Central memory CD8-positive, alpha-beta T cell (primary cell): ENCODE measurements at places on chromosomes 3 and 15.
A peak's percentile ranks its signal among the peaks of the same experiment; 100 is the strongest.

DNA sequence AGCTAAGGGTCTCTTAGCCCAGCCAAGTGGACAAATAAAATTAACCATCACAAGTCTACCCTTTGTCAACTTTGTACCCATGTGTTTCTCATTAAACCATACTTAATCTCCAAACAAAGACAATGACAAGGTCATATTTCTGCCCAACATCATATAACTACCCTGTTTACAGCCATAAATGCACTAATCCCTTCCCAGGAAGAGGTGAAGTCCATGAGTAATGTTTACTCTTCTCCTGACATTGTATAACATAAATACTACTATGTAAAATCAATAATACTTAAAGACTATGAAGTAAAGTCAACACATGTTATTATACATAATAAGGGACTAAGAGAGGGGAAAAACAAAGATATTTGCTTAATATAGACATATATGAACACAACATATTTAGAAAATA, 38.5 kb upstream of the FAN1 start:
- DNase-seq = no peak
- H3K4me1 ChIP-seq = no peaks in the 10 kb centered on the region
- H3K36me3 ChIP-seq = no peaks in the 10 kb centered on the region
- H3K27me3 ChIP-seq = no peaks in the 10 kb centered on the region
- H3K4me3 ChIP-seq = no peak overlapping the region
- H3K27ac ChIP-seq = no peak overlapping the region

DNA sequence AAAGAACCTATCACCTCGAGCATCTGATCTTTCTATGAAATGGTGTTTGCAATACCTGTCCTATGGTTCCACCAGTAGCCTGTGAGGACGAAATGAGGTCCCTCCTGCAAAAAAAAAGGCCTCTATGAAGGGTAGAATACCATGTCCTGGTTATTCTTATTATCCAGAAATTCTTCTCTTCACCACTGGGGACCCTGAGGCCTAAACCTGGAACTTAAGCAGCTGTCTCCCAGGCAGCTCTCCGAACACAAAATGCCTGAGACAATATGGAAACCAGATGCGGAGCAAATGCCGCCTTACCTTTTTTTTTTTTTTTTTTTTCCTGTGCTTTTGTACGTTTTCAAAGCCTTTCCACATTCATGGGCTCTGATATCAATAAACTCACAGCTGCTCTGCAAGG, 62.1 kb upstream of the WNT5A start:
- no peak for DNase-seq
- H3K4me1 ChIP-seq = no peaks in the 10 kb centered on the region
- no peak overlapping the region for H3K27ac ChIP-seq
- H3K36me3 ChIP-seq = no peaks in the 10 kb centered on the region
- H3K4me3 ChIP-seq = no peak overlapping the region

DNA sequence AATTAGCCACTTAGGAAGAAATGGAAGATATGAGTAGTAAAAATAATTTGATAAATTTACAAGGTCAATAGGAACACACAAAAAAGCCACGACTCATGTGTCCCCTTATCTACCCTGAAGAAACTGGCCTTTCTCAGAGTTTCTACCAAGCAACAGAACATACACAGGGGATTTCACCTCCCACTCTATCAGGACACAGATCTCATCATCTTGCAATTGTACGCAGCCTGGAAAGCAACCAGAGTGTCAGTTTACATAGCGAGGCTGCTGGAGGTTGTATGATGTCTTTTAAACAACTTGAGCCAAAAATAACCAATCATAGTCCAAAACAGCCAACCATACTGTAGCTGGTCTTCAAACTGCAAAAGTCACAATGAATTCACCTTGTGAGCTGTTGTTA, 19.7 kb upstream of the LMOD3 start:
- no peaks in the 10 kb centered on the region for H3K4me1 ChIP-seq
- H3K4me3 ChIP-seq = no peak overlapping the region
- H3K27me3 ChIP-seq = peaks cover 9% of the 10 kb centered on the region
- no peak for DNase-seq
- no peak overlapping the region for H3K27ac ChIP-seq

DNA sequence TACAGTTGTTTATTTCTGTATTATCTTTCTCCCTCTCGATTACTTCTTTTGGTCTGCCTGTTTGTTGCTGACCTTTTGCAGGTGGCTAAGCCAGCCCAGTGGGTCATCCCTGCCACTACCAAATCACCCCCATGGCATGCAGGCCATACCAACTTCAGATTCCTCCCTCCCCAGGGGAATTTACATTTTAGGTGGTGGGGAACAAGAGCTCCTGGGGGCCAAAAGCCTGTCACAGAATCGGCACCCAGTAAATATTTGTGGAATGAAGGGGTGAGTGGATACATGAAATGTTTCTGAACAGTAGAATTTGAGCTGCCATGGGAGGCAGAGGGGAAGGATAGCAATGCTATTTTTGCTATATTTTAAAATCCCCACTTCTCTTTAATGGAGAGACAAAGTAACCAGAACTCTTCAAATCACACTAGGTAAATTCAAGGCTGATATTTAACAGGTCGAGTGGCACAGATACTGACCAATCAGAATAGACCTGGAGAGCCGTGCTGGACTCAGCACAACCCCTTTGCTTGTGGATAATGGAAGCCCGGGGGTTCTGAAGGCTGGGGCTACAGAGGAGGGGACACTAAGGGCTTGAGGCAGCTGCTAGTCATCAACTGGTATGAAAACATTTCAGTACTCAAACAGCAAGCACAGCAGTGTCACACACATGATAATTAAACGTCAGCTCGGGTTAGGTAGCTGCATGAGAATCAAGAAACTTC, 54.3 kb upstream of the SMAD3 start:
- H3K4me1 ChIP-seq = no peaks in the 10 kb centered on the region
- H3K27ac ChIP-seq = no peak overlapping the region
- H3K4me3 ChIP-seq = no peak overlapping the region
- H3K27me3 ChIP-seq = no peaks in the 10 kb centered on the region

- no peaks in the 10 kb centered on the region for H3K27me3 ChIP-seq
- H3K4me1 ChIP-seq = no peaks in the 10 kb centered on the region
- DNase-seq = no peak
- no peak overlapping the region for H3K27ac ChIP-seq
These were observed 118.5 kb upstream of the EPHA3 start for GRCh38 chr3:88988906-88989305.

DNA sequence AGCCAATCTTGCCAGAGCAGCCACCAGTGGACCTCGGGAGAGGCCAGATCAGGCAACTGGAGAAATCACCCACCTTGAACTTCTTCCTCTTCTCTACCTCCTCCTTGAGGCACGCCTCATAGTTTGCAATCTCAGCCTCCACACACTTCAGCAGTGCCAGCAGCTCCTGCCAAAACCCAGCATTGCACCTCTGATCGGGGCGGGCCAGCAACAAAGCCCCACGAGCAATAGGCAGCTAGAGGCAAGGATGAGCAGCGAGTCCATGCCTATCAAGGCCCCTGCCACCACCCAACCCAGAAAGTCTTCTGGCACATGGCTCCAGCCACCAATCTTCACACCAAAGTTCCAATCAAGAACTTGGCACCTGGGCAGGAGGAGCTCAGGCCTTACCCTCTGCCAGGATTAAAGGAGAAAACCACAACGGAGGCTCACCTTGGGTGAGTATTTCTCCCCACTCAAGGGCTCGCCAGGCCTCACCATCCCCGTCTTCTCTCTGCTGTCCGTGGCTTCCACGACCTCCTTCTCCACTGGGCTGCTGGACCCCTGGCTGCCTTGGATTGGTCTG, 42.1 kb downstream of the SEMA3G start:
- H3K4me3 ChIP-seq = no peak overlapping the region
- no peak for DNase-seq
- no peak overlapping the region for H3K27ac ChIP-seq
- peaks cover 62% of the 10 kb centered on the region for H3K36me3 ChIP-seq

- DNase-seq = no peak
- H3K36me3 ChIP-seq = no peaks in the 10 kb centered on the region
- no peak overlapping the region for H3K4me3 ChIP-seq
- H3K4me1 ChIP-seq = no peaks in the 10 kb centered on the region
- H3K27me3 ChIP-seq = peaks cover 21% of the 10 kb centered on the region
These were observed 3.2 kb downstream of the HTR3E start for GRCh38 chr3:184099806-184100686.

- peak overlapping the region; percentile 25 for H3K27ac ChIP-seq
- no peak for DNase-seq
- no peaks in the 10 kb centered on the region for H3K27me3 ChIP-seq
- peak overlapping the region; percentile 93 for H3K4me3 ChIP-seq
These were observed 5.2 kb downstream of the TLE3 start for GRCh38 chr15:70092464-70093027.

GRCh38 chr3:112685420-112685819, 44.5 kb upstream of the CCDC80 start:
- no peaks in the 10 kb centered on the region for H3K36me3 ChIP-seq
- DNase-seq = no peak
- H3K27me3 ChIP-seq = no peaks in the 10 kb centered on the region
- H3K27ac ChIP-seq = no peak overlapping the region
- no peak overlapping the region for H3K4me3 ChIP-seq

DNA sequence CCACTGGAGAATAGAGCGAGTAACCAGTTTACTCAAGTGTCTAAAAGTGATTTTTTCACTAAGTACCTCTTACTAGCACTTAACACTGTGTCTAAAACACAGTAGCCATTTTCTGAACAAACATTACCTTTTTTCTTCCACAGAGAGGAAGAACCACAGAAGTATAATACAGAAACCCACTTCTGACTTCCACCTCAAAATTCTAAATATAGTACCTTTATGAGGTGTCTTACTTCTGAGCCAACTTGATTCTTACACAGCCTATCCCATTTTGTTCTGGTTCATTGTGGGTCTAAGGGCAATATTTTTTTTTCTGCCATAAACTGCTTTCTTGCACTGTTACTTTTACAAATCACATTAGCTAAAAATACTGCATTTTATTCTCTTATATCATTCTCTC, 821.0 kb downstream of the FHIT start:
- DNase-seq = no peak
- no peaks in the 10 kb centered on the region for H3K4me1 ChIP-seq
- no peak overlapping the region for H3K4me3 ChIP-seq
- no peaks in the 10 kb centered on the region for H3K36me3 ChIP-seq
- H3K27ac ChIP-seq = no peak overlapping the region
- H3K27me3 ChIP-seq = no peaks in the 10 kb centered on the region

- H3K4me1 ChIP-seq = peaks cover 66% of the 10 kb centered on the region
- no peak for DNase-seq
- H3K36me3 ChIP-seq = peaks cover 2% of the 10 kb centered on the region
- no peak overlapping the region for H3K27ac ChIP-seq
- H3K4me3 ChIP-seq = no peak overlapping the region
These were observed 146.5 kb downstream of the TNIK start for GRCh38 chr3:171313702-171314101.

DNA sequence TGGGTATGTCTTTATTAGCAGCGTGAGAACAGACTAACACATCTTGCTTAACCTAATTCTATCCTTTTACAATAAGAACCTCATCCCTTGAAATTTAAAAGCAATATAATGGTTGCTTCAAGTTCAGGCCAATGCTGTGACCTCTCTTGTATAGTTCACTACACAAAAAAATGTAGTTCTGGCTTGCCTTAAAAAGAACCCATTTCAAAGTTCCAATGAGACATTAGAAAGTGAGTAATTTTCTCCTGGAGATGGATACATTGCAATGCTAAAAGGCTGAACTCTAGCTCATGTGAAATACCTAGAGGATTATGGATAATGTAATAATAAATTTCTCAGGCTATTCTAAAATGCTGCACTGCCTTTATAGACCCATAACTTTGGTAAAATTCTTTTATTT, 47.8 kb downstream of the ATP13A4 start:
- H3K4me1 ChIP-seq = no peaks in the 10 kb centered on the region
- no peak overlapping the region for H3K4me3 ChIP-seq
- H3K36me3 ChIP-seq = no peaks in the 10 kb centered on the region
- no peaks in the 10 kb centered on the region for H3K27me3 ChIP-seq
- no peak for DNase-seq
- no peak overlapping the region for H3K27ac ChIP-seq

- H3K4me3 ChIP-seq = no peak overlapping the region
- peak overlapping the region; percentile 25 for H3K27ac ChIP-seq
- peaks cover 7% of the 10 kb centered on the region for H3K36me3 ChIP-seq
- DNase-seq = no peak
- no peaks in the 10 kb centered on the region for H3K27me3 ChIP-seq
These were observed 178.8 kb downstream of the KLHL25 start for GRCh38 chr15:85615930-85616329.

- no peak for DNase-seq
- H3K4me3 ChIP-seq = no peak overlapping the region
- peaks cover 63% of the 10 kb centered on the region for H3K4me1 ChIP-seq
- H3K27ac ChIP-seq = peak overlapping the region; percentile 7
These were observed 23.3 kb downstream of the AKAP13 start for GRCh38 chr15:85403745-85404144.

DNA sequence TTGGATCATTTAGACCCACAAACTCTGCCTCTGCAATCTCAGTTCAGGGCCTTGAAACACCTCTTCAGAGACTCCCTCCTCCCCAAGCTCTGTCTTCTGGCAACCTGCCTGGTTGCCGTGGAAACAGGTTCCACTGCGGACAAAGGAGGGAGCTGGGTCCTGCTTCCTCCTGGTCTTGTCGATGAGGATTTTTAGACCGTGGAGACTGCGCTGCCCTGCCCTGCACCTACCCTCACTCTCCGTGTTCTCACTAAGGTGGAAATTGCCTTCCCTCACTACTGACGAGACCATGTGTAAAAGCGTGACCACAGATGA, at the start of gene RTP1:
Gene RTP1 (plus strand): TSS at position 152 of the 315 bp plus-strand sequence. CDS start 30 bp downstream, at position 182.
- peaks cover 47% of the 10 kb centered on the region for H3K27me3 ChIP-seq
- H3K4me1 ChIP-seq = no peaks in the 10 kb centered on the region
- H3K36me3 ChIP-seq = no peaks in the 10 kb centered on the region
- no peak within 1 kb of the TSS for H3K4me3 ChIP-seq

GRCh38 chr15:81858586-81858985, 187.2 kb downstream of the MEX3B start:
- no peaks in the 10 kb centered on the region for H3K27me3 ChIP-seq
- no peaks in the 10 kb centered on the region for H3K4me1 ChIP-seq
- no peaks in the 10 kb centered on the region for H3K36me3 ChIP-seq
- no peak overlapping the region for H3K27ac ChIP-seq
- H3K4me3 ChIP-seq = no peak overlapping the region

GRCh38 chr15:70494852-70495571, 268.3 kb downstream of the UACA start:
- H3K27ac ChIP-seq = no peak overlapping the region
- peaks cover 70% of the 10 kb centered on the region for H3K4me1 ChIP-seq
- no peaks in the 10 kb centered on the region for H3K27me3 ChIP-seq
